CD8-positive, alpha-beta memory T cell (primary cell): ENCODE measurements at places on chromosomes 6 and 20.

DNA sequence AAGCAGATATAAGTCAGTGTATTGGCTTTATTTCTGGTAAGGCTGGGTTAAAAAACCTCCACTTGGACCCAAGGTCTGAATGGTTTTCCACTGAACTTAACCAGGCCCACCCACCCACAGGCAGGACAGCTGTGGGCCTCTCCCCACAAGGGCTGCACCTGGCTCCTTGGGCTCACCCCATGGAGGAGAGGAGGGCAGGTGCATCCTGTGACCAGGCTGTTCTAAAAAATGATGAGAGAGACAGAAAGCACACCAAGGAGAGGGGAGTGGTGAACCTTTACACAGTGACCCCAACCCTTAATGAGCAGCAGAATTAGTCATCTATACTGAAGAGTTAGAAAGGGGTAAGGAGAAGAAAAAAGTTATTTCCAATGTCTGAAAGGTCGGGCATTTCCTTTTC lies 34.5 kb upstream of the DUSP22 start:
- DNase-seq = no peak

- DNase-seq = no peak
These were observed 19.6 kb downstream of the MARCKS start for GRCh38 chr6:113876695-113877094.

DNA sequence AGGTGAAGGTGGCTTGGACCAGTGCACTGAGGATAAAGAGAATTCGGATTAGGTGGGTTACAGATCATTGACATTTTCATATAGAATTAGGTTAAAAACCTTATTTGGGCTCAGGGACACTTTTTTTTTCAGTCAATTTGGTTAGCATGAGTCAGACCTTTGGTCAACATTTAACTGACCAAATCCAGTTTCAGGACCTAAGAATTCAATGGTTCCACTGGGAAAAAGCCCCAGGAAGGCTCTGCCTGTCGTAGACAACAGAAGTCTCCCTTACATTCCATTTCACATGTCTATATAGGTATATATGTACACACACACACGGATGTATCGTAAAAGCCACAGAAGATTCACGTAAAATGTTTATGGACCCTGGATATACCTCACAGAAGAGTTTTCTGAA lies 184.2 kb upstream of the RREB1 start:
- no peak for DNase-seq

GRCh38 chr20:1310506-1311190 lies 18.3 kb downstream of the SDCBP2 start:
- peak; percentile 18 for DNase-seq

GRCh38 chr6:10465629-10466499 lies 51.0 kb upstream of the TFAP2A start:
- no peak for DNase-seq

DNA sequence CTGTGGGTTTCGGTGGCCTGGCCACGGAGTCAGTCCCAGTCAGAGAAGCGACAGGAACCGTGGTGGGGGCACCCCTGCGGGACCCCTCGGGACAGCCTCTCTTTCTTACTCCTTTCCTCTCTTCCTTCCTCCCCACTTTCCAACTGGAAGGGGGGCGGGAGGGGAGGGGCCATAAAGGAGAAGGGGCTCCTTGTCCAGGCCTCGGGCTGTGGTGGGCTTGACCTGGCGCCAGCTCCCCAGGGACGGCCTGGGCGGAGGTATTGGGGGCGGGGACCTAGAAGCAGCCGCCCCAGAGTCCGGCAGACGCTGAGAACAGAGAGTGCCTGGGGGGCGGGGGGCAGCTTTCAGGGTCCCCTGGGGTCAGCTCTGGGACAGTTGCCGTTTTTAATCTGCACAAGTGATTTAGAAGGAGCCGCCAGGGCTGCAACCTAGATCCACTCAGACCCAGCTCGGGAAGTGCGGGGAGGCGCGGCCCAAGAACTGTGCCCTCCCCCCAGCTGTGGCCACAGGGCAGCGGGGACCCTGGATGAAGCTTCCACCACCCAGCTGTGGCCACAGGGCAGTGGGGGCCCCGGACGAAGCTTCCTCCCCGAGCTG lies 6.4 kb upstream of the ABHD16B start:
- no peak for DNase-seq

DNA sequence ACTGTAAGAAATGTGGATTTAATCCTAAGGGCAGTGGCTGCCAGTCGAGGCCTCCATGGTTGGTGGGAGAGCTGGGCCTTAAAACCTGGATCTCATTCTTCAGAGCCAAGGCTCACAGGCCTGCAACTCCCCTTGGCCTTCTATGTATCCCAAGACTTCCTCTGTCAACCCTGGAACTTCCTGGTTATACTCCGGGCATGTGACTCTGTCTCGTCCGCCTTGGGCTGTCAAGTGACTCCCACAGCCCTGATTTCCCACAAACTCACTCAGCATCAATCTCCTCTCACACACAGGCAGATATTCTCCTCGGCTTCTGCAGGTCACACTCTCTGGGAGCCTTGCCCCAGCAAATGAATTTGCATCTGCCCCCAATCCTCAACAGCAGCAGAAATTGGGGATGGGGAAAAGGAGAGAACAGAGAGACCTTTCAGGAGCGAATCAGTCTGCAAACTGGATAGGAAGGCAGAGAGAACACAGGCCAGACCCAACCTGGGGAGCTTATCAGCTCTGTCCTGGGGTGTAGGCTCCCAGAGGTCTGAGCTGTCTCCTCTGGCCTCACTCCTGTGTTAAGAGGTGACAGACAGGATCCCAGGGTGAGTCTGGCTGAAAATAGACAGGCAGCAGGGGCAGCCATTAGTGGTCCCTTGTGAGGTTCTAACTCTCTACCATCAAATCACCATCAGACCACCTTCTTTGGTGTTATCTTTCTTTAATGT lies 30.4 kb upstream of the PREX1 start:
- DNase-seq = no peak

DNA sequence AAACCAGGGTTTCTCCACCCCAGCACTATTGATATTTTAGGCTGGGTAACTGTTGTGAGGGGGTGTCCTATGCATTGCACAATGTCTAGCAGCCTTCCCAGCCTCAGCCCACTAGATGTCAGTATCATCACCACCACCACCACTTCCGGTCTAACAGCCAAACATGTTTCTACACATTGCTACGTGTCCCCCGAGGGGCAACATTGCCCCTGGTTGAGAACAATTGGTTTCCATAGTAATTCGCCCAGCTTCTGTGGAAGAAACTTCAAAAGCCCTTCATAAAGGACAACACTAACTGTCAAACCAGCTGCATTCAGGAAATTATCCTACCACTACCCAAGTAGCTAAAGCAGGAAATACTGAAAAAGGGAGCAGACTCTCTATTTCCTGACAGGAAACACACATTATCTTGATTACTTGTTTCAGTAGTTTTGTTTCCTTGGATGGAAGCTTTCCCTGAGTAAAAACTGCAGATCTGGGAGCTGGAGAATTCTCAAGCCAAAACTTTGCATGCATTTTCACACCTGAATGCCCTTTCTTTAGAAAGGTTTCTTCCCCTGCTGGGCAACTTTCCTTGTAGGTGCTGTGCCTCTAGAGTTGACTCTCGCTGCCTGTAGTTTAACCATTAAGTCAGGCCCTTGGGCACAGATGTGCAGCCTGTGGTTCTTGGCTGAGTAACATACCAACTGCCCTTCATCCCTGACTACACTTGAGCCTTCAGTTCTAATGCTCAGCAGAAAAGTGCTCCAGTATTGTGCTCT lies 23.6 kb downstream of the PKHD1 start:
- DNase-seq = peak; percentile 70

DNA sequence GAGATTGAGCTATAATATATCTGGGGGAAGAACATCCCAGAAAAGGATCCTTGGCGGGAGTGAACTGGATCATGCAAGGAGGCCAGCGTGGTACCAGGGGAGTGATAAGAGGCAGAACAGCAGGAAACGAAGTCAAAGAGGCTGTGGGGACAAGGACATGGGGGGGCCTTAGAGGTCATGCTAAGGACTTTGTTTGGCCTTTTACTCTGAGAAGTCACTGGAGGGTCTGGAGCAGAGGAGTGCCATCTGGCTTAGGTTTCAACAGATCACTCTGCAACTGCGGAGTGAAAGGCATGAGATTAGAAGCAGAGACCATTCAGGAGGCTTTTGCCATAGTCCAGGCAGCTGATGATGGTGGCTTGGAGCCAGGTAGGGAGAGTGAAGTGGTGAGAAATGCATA lies 24.3 kb downstream of the MRAP2 start:
- DNase-seq = no peak
